ENCODE measurements at places on chromosomes 4 and X. TPM values are rescaled to one million over a fixed set of nuclear protein-coding genes. Genes with fewer than 3 reads are reported as not detected.

DNA sequence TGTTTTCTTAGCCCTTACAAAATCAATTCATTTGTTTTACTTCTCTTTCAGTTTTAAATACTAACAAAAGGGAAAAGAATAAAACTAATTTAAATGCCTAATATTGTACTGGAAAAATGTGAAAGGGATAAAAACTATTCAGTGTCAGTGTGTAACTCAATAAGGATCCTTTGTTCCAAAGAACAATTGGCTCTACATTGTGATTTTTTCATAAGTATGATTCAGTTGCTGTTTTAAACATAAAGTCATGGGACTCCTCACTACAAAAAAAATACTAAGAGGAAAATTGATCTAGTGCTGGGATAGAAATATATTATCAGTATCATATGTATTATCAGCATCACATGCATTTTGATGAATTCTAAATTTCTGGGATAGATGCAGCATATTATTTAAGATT lies 199.4 kb upstream of the TRAM1L1 start:
- no peak for DNase-seq

DNA sequence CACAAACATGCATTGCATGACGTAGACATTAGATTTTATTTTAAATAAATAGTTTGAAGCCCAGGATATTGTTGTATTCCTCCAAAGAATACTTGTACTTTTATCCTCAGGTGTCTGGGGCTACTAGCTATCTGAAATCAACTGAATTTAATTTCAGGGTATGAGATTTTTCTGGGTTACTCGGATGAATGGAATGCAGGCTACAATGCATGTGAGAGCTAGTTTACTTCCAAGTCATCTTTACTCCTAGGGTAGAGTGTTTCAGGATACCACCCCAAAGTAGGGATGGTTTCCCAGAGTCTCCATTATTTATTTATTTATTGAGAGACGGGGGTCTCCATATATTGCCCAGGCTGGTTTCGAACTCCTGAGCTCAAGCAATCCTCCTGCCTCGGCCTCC lies 66.4 kb downstream of the HPRT1 start:
- DNase-seq: no peak

The MAOB gene
- not detected for total RNA-seq

The TMPRSS11F gene
- not detected for total RNA-seq

All from activated T-helper 1 cell treated with anti-CD3 and anti-CD28 coated beads, Interleukin-12 subunit alpha, Interleukin-12 subunit beta, Interleukin-2, Interleukin-4 antibody, amounts not matched to agents 30 ng/mL and 10 ng/mL and 1 ng/mL, durations not matched to agents 14 hours and 24 hours and 36 hours (primary cell).